Activated CD4-positive, alpha-beta T cell treated with anti-CD3 and anti-CD28 coated beads for 4 hours (primary cell): ENCODE measurements at places on chromosomes 3 and 15.

GRCh38 chr3:73661265-73661664 is 36.5 kb upstream of the PDZRN3 start:
- no peak for DNase-seq

GRCh38 chr3:196149375-196149774 is 61.8 kb downstream of the ZDHHC19 start:
- no peak for DNase-seq

DNA sequence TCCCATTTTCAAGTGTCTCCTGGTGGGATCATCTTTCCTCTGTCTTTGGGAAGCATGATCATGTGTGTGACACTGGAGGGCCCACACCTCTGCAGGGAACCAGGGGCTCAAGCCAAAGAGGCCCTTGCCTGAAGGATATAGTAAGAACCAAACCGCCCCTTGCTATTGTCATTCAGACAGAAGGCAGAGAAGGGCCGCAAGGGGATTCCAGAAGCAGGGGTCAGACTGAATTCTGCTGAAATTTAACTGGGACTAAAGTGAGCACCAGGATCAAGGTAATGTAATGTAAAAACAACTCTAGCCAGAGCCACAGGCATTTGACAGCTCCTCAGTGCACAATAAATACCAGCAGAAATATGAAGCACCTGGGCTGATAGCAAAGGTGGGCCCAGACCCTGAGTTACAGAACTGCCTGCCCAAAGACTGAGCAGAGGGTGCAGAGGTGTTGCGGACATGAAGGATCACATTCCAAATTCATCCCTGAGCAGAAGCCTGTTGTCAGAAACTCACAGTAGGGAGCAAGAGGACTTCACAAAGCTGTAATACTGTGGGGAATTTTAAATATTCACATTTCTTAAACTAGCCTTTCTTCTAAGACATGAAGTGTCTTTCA is 46.0 kb upstream of the RASGRF1 start:
- DNase-seq = no peak

- no peak for DNase-seq
Observed at GRCh38 chr3:100988080-100988479, 5.1 kb downstream of the ABI3BP start.

- DNase-seq = no peak
Observed at GRCh38 chr15:88899251-88899650, 3.9 kb upstream of the HAPLN3 start.

DNA sequence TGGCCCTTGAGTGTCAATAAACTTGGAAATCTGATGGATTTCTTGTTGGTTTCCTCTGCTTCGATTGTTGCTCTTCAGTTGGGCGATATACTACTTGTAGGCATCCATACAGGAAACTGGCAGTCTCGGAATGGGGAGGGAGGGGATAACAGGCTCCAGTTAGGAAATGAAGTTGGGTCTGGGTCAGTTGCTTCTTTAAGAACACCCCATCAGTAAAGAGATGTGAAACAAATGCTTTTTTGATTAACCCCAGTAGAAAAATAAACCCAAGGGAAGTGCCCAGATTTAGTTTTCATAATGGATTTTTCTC is 681 bp downstream of the CHMP2B start:
- DNase-seq = no peak
